ENCODE measurements at places on chromosomes 6 and 20.

DNA sequence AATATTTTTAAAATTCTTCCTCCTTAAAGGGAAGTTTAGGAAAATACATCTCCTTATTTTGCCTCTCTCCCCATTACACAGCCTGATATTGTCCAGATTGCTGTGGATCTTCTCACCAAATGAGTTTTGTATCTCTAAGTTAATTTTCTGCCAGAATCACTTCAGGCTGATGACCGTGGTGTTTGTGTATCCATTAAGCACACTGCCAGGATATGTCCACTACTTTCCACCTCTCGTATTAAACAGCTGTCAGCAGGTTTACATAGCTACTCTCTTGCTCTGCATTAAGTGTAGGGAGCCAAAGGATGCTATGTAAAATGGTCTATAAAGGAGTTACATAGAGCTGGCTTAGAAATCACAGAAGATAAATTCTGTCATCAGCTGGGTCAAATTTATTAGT is 201.1 kb downstream of the ZFAND3 start:
- DNase-seq: no peak

DNA sequence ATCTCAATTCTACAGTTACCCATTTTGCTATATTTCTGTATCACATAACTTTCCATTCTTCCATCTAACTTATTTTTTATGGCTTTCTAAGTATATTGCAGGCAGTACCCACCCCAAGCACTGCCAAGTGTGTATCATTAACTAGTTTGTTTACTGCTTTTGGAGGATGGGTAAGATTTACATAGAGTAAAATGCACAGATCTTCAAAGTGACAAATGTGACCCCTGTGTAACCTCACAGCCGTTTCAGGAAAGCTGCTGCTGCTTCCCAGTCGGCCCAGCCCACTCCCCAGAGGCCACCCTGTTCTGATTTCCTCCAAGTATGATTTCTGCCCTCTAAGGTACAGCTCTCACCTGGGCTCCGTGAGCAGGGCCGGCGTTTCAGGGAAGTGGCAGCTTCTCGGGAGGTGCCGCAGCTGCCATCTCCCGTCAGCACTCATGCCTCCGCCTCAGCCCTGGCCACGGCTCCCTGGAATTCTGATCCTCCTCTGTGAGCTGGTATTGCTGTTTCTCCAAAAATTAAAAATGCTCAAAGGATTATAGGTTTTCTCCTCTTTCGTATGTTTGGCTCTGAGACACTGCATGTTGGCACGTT is 15.0 kb upstream of the MAP1LC3A start:
- no peak for DNase-seq

DNA sequence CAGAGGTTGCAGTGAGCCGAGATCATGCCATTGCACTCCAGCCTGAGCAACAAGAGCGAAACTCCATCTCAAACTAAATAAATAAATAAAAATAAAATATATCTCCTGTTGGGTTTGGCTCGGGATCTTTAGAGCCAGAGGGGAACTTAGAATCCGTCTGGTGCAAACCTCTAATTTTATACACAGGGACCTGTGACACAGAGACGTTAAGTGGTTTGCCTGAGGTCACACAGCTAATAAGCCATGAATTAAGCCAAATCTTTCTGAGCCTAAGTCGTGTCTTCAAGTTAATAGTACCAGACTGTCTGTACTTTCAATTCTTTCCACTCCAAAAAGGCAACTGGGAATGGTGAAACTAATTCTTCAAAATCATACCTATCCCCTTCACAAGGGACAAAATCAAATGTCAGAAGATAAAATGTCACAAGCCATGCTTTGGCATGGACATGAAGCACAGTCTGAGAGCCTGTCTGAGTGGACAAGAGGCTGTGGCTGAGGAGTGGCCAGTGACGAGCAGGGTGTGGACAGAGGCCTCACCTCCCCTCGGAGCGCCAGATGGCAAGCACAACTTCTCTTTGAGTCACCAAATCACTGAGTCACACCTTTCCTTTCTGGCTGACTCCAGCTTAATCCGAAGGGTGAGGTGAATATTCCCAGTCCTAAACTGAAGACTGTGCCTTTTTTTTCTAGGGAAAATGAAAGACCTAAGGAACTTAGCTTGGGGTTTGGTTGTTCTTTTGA is 177.4 kb downstream of the TFAP2A start:
- no peak for DNase-seq

- DNase-seq: no peak
These were observed 86.5 kb downstream of the MAP7 start for GRCh38 chr6:136463743-136464142.

DNA sequence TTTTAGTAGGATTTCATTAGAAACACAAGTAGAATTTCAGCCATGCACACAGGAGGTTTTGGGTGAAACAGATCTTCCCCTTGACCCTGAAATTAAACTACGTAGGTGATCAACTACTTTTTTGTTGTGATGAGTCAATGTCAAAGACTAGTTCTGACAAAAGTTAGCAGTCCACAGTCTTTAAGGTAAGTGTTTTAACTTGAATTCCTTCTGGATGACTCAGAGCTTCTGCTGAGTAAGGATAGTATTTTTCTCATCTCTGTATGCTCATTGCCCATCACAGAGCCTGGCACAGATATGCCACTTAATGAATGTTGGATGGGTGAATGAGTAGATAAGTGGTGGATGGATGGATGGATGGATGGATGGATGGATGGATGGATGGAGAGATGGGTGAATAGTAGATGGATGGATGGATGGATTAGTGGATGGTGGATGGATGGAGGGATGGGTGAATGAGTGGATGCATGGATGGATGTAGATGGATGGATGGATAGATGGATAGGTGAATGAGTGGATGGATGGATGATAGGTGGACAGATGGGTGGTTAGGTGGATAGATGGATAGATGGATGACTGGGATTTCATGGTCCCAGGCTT is 165.3 kb downstream of the ZMYND8 start:
- no peak for DNase-seq
